ENCODE measurements at places on chromosomes 4 and X.

DNA sequence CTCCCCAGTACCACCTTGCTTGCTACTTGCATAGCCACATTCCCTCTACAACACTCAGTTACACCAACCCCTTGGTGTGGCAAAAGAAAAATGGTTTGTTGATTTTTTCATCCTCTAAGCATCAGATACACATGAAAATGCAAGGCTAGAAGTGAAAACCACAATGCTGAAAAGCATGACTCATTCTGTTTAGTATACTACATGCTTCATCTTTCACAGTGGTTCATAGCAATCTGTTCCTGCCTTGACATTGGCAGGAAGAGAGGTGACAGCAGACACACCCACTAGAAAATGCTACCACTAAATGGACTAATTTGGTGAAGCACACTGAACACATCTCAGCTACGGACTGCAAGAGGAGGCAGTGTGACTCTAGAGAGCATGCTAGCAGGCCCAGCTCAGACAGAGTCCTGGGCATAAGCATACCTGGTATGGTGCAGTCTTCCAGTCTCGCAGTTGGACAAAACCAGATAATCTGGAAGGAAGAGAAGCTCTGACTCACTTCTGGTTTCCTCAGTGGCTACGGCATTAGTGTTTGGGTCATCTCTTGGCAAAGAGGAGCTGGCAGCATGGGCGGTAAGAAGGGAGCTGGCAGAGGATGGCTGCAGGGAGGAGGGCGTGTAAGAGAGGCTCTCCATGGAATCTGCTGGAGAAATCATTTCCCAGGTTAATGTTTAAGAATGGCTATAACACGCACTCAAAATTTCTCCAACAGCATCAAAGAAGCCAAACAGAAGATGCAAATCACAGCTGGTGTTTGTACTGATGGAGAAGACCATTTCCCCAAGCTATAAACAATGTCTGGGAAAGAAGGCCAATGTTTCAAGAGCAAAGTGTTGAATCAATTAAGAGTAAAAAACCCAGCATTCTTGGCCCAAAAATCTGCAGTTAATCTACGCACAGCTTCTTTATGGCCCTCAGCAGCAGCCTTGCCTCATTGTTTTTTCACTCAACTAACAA is 37.8 kb downstream of the GAB3 start:
- no peak for DNase-seq

DNA sequence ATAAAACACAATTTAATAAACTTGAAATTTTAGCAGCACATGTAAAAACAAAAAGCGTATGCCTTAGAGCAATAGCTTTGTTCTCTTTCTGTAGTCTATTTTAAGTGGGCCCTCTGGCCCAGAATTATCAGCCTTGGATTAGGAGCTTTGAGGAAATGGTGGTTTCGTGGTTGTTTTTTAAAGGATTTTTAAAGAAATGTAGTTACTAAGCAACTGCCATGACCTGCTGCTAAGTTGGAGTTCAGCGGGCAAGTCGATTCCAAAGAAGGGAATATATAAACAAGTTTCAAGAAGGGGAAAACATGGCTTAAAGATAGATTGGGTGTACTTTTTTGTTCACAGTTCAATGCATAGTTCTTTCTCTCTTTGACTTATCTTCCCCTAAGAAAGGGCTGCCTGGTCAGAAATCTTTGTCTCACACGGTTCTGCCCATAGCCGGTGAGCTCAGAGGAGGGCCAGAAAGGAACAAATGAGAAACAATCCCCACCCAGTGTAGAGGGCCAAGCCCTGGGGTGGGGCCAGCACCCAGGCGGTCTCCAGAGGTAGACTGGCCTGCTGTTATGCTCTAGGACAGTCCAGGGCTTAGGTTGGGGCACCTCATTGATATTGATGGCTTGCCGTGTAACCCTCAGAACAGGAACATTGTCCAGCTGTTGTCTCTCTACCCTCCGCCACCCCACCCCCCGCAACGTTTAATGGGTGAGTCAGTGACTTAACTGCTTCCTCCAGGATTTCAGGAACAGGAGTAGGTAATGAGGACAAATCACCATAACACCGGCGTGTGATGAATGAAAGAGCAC is 32.5 kb downstream of the DLG3 start:
- DNase-seq, result no peak

- DNase-seq, result no peak
These were observed 1.8 kb downstream of the ZFP92 start for GRCh38 chrX:153412746-153413720.

- no peak for DNase-seq
These were observed 47.5 kb upstream of the GALNT7 start for GRCh38 chr4:173121076-173121561.

DNA sequence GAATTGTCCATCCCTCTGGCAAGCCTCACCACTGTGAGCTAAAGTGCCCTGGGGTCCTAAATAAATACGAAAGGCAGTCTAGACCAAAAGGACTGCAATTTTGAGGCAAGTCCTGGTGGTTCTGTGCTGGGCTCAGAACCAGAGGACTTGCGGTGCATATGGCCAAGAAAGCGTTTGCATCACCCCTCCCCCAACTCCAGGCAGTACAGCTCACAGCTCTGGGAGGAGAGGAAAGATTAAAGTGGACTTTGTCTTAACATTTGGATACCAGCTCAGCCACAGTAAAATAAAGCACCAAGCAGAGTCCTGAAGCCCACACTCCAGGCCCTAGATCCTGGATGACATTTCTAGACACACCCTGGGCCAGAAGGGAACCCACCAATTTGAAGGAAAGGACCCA is 24.9 kb downstream of the RNF128 start:
- no peak for DNase-seq

DNA sequence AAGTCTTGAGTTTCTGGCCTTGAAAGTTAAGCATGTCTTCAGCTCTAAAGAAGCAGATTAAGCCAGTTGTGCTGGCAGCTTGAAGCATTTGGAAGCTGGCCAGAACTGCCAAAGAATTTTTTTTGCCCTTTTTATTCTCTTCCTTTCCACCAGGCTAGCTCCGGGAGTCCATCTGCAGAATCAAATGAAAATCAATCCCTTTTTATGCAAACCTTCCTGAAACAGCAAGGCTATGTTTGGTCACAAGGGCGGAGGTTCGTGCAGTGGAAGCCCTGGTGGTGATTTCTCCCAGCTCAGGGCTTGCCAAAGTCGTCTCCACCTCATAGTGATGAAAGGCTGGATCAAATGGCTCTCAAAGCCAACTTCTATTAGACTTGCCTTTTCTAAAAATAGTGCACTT is 21.6 kb upstream of the C4orf54 start:
- no peak for DNase-seq

DNA sequence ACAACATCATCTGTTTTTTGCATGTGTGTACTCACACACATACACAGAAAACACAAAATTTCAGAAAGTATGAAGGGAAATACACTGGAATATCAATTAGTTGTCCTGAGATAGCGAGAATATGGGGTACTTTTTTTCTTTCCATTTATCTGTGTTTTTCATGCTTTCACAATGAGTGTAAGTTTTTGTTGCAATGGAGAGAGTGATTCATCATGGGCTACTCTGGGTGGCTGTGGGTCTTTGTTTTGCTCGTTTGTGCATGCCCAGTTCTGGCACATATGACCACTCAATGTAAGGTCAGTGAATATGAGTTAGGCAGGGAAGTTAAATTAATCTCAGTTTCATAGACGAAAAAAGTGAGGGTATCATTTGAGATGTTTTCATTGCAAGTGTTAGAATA is 26.9 kb downstream of the XK start:
- DNase-seq, result no peak

GRCh38 chr4:68141852-68142251 is 12.2 kb upstream of the TMPRSS11F start:
- DNase-seq, result no peak

DNA sequence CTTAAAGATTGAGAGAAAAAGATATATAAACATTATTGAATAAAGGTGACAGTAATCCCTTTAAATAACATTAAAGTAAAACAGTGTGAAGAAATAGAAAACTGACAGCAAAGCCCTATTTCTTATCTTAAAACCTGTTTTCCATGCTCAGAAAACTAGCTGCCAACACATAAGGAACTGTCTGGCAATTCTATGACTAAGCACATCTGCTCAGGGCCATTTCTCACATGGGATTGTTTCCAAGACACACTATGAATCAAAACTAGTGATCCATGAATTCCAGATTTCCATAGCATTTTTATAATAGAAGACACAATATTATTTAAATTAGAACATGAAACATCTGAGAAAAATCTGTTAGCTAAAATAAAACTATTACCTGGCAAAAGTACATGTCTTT is 113.4 kb downstream of the SCLT1 start:
- DNase-seq, result no peak

DNA sequence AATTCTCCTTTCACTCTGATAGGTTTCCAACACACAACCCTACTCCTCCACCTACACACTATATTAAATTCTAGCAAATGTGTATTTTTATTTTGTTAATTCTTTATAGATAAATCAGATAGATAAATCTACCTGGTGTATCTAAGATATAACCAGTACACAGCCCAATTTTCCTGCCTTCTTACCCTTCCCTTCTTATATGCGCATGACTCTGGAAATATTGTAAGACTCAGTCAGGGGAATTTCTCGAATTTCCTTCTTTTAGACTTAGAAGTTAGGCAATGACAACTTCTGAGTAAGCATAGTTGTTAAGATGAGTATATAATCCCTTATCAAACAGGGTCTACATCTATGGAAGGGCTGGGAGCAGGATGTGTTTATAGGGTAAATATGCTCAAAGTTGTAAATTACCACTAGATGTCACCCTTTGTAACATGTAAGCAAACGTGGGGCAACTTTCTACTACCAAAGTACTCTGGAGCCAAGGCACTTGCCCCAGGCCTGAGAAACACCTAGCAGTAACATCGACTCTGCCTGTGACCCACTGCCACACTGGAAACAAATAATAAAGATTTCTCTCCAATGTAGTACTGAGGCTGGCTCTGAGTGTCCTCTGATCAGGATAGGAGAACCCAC is 444.7 kb downstream of the IQCM start:
- no peak for DNase-seq

- DNase-seq, result no peak
These were observed 65.6 kb downstream of the MRPL1 start for GRCh38 chr4:77927991-77928925.

- DNase-seq, result no peak
These were observed 83.4 kb upstream of the KLHL13 start for GRCh38 chrX:118199997-118200396.

GRCh38 chr4:8340781-8341241 is 71.3 kb downstream of the HTRA3 start:
- no peak for DNase-seq

GRCh38 chr4:83552924-83553323 is 17.0 kb downstream of the GPAT3 start:
- no peak for DNase-seq

- DNase-seq, result no peak
These were observed 40.4 kb upstream of the TLR2 start for GRCh38 chr4:153643406-153644383.

DNA sequence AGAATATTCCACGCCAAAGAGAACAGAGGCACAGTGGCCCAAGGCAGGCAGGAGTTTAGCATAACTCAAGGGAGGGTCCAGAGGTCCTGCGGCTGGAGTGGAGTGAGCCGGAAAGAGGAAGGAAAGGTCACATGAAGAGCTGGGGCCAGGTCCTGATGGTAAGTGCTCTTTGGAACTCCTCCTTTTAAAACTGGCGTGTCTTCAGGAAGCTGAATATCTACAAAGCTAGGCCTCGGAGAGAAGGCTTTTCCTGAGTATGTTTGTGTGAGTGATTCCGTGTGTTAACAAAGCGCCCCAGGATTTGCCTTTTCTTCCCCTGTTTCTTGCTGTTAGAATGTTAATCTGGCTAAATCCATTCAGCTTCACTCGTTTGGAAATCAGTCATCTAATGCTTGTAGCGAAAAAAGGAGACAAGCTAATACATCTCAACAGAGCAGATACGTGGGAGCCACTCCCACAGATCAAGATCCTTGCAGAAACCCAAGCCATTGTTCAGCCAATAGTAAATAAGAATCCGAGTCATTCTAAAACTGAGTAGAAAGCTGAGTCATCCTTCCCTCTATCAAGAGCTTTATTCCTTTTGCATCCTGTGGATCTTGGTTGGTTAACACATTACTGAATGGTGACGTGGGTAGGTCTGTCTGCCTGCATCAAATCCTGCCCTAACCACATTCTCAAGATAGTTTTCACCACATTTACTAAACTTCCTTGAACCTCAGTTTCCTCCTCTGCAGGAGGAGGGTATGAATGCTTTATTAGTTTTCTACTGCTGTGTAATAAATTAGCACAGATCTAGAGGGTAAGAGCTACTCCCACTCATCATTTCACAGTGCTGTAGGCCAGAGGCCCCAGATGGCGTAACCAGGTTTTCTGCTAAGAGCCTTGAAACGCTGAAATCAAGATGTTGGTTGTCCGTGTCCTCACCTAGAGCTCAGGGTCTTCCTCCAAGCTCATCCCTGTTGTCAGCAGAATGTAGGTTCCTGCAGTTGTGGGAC is 43.2 kb upstream of the RBM47 start:
- no peak for DNase-seq

DNA sequence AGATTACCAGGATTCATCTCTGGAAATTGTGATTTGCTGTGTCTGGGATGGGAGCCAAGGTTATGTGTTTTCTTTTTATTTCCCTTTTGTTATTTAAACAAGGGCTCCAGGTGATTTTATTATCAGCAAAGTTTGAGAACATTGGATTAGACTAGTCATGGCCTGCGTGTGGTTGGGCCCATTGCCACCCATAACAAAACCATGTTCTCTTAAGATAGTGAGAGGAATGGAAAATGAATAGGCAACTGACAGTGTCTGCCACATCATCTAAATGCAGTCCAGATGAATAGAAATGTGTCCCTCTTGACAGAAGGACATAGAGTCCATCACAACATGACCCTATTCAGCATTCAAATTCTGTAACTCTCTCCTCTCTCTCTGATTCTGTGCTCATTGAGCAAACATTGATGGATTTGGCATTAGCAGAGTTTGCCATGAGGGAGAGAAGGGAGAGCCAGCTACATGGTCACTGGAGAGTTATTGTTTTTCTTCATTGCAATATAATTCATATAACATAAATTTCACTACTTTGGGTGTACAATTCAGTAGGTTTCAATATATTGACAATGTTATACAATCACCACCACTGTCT is 11.7 kb downstream of the XK start:
- DNase-seq, result no peak

DNA sequence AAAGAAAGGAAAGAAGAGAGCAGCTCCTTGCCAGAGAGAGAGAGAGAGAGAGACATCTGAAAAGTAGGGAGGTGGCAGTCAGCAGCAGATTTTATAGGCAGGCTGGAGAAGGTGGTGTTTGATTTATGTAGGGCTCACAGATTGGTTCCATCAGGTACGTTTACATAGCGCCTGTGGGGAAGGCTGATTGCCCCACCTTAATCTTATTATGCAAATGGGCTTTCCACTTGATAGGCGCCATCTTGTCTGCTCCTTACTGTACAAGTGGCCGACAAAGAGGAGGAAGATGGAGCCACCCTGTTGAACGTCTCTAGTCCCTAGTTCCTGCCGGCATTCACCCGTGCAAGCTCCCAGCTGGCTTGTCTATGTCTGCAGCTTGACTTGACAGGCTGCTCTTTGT is 49.1 kb upstream of the DHRSX start:
- DNase-seq, result no peak
